Endothelial cell of coronary artery (primary cell): ENCODE measurements at places on chromosomes 5 and 9. TPM values are rescaled to one million over a fixed set of nuclear protein-coding genes. Genes with fewer than 3 reads are reported as not detected.

The FAT2 gene
- total RNA-seq = under 0.01 TPM in 1 of 2 replicates, not detected in the other

The LRRC26 gene
- not detected in 2 replicates for total RNA-seq

The ZCCHC7 gene
- total RNA-seq = 13.9 and 16.2 TPM in 2 replicates

The GRM6 gene
- total RNA-seq = not detected in 2 replicates

The ADGRD2 gene
- not detected in 2 replicates for total RNA-seq

The KLF4 gene
- 0.45 and 3.8 TPM in 2 replicates for total RNA-seq

The CXCL14 gene
- not detected in 2 replicates for total RNA-seq

The OR2S2 gene
- total RNA-seq = not detected in 2 replicates

The ZDHHC11B gene
- not detected in 2 replicates for total RNA-seq

The HTR1A gene
- total RNA-seq = 0.09 TPM in 1 of 2 replicates, not detected in the other

The CCDC171 gene
- total RNA-seq = 0.56 and 0.81 TPM in 2 replicates

The IL13 gene
- total RNA-seq = not detected in 2 replicates

The RGP1 gene
- 8.5 and 10.8 TPM in 2 replicates for total RNA-seq

The AGXT2 gene
- not detected in 2 replicates for total RNA-seq

The NUTM2F gene
- not detected in 2 replicates for total RNA-seq

The LIX1 gene
- not detected in 2 replicates for total RNA-seq

The CATSPER3 gene
- 0.09 and 0.19 TPM in 2 replicates for total RNA-seq

The OCLN gene
- total RNA-seq = 3.4 and 4.1 TPM in 2 replicates

The CEL gene
- 0.18 and 0.28 TPM in 2 replicates for total RNA-seq

The GDF9 gene
- under 0.01 and 0.09 TPM in 2 replicates for total RNA-seq

The RNF183 gene
- not detected in 2 replicates for total RNA-seq

The CLK4 gene
- 20.0 and 38.3 TPM in 2 replicates for total RNA-seq

The APBA1 gene
- total RNA-seq = 3.7 and 4.2 TPM in 2 replicates

The MOB3B gene
- under 0.01 TPM in 2 replicates for total RNA-seq

The PFN3 gene
- total RNA-seq = not detected in 2 replicates

The ELOVL7 gene
- under 0.01 TPM in 2 replicates for total RNA-seq

The RGS7BP gene
- 2.5 and 3.1 TPM in 2 replicates for total RNA-seq

The CDO1 gene
- total RNA-seq = 1.0 and 2.0 TPM in 2 replicates

The BTNL3 gene
- total RNA-seq = not detected in 2 replicates

The FOXD4L4 gene
- total RNA-seq = 0.09 TPM in 2 replicates

The MRPL36 gene
- total RNA-seq = 58.5 and 71.6 TPM in 2 replicates

The KIF3A gene
- total RNA-seq = 10.4 and 13.2 TPM in 2 replicates
